ENCODE measurements at places on chromosomes 16 and 17.

GRCh38 chr17:39643271-39643670 is 6.3 kb downstream of the STARD3 start:
- DNase-seq, result no peak

GRCh38 chr16:28283798-28284577 is 8.3 kb upstream of the SBK1 start:
- DNase-seq, result no peak

DNA sequence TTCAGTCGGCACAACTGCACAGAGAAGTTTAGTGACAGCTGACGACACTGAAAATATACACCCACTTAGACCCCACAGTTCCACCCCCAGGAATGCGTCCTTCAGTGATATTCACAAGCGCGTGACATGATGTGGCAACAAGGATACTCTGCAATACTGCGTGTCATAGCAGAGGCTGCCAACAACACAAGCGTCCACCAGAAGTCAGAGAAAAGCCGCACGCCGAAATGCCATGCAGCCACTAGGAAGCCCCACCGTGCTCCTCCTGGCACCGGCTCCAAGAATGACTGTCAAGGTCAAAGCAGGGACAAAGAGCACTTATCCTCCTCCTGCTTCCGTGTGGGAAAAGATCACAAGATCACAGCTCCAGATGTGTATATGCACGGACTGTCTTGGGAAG is 3.5 kb downstream of the ATP2A3 start:
- DNase-seq, result no peak

- DNase-seq, result no peak
Measured at GRCh38 chr16:71409011-71409775, 32.7 kb downstream of the TLE7 start.

GRCh38 chr16:66904428-66904845 is 14.2 kb downstream of the CDH16 start:
- no peak for DNase-seq

GRCh38 chr16:66250686-66251431 is 115.6 kb upstream of the CDH5 start:
- DNase-seq, result no peak

DNA sequence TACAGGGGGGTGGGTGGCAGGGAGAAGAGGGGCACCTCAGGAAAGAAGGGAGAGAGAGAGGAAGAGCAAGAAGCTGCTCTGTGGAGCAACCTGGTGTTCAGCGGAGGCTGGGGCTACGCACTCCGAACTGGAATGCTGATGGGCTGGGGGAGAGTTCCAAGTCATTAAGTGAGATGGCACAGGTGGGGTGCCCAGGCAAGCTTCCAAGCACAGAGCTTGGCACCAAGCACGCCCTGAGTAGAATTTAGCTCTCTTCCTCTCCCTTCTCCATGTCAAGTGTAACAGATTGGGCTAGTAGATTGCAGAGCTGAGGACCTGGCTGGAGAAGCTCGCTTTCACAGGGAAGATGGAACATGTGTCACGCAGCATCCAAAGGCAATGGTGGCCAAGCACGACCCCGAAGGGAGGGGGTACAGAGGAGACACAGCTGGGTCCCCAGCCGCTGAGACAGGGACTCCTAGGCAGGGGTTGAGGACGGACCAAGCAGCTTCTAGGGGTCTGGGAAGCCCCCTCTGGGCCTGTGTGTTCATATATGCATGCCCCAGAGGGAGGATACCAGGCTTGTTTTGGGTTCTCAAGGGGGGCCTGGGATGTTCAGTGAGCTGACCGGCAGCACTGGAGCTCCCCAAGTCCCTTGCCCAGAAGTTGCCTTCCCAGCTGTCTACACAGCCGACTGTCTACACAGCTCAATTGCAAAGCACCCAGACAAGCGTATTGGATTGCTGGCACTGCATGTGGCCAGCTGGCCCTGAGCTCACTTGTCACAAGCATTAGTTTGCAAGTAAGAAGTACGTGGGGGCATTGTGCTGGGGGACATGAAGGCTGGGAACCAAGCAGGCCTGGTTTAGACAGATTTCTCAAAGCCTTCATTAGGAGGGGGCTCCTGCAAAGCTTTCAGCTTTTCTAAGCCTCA is 247.8 kb downstream of the ENGASE start:
- no peak for DNase-seq

DNA sequence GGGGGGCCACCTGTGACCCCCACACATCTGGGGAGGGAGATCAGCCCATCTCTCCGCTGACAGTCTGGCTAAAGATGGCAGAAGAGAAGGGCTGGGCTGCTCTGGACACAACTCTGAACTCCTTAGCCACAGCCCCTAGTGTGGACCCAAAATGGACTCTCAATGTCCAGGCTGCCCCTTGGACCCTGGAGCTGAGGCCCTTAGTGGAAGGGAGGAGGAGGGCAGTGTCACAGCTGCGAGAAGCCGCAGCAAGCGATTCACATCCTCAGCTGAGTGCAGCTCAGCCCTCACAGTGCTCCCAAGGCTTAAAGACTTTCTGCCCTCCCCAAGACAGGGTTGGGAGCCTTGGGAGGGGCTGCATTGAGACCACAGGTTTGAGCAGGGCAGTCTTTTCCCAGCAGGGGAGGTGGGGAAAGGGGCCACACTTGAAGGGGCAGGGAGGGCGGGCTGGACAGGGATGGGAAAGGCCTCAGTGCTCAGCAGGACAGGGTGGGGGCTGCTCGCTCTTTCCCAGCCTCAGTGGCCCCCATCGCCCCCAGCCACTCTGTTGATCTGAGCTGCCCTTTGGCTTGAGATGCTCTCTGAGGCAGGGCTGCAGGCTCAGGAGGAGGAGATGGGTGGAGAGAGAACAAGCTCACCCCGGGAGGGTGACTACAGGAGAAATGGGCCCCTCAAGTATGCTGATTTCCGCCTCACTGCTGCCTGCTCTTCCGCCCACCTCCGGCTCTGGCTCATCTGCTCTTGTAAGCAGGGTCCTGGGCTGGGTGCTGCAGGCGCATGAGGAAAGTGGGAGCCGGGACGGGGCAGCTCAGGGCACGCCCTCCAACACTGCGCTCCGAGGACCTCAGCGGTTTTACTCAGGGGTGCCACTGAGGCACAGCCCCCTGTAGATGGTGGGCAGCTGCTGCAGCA is 50.9 kb upstream of the MTSS2 start:
- DNase-seq, result no peak

DNA sequence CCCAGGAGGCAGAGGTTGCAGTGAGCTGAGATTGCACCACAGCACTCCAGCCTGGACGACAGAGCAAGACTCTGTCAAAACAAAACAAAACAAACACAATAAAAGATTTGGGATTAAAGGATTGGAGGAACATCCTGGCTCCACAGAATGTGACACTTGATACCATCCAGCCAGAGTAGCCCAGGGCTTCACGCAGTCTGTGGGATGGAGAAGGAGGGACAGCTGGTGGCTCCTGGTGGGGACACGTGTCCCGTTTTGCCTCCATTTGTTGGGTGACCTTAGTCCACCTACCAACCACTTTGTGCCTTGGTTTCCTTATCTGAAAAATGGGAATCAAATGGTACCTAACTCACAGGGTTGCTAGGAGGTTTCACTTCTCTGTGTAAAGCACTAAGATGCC is 12.4 kb upstream of the CYB561 start:
- DNase-seq, result no peak

DNA sequence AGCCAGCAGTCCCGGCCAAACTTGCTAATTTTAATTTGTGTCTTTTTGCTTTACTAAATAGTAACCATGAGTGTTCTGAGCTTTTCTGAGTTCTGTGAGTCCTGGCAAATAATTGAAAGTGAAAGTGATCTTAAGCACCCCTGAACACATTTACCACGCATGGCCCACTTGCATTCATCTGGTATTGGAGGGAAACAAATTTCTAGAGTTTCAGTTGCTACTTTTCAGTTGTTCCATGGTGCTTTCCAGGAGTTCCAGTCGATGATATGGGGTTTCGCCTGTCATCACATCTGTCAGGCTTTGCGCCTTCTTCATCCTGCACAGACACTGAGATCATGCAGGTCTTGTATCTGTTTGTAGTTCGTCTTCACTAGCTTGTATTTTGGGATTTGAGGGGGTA is 44.1 kb downstream of the CRLF3 start:
- DNase-seq, result no peak

- DNase-seq, result no peak
Measured at GRCh38 chr16:74521691-74522090, 85.2 kb downstream of the GLG1 start.

DNA sequence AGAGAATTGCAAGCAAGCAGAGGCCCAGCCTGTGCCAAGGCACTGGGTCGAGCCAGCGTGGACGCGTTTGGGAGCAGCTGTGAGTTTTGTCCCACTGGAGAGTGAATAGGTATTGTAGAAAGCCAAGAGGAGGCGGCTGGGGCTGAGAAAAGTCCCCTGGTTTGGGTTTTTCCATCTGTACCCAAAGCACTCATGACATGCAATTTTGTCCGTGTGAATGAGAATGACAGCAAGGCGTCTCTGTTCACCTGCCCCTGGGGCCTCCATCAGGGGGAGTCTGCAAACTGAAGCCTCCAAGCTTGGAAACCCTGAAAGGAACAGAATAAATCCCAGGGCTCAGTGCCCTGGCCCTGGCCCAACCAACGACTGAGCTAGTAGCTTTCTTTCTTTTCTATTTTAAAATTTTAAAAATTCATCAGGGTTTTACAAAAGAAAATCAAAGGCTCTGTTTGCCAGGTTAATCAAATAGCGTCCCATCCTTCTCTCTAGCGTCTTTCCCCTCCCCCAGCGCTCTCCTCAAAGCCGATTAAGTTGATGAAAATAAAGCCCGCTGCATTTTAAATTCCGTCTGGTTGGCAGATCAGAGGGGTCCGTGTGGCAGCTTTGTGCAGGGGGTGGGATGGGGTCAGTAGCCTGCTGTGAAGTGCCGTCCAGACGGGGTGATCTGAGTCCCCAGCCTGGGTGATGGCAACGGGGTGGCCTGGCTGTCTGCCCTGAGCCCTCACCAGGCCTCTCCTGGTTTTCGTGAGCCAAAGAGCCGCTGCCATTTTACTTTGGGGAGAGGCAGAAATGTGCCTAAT is 171.0 kb downstream of the KATNIP start:
- no peak for DNase-seq

- no peak for DNase-seq
Measured at GRCh38 chr17:9875441-9875840, 29.6 kb downstream of the RCVRN start.

GRCh38 chr17:35865412-35866340 is 3.0 kb downstream of the HEATR9 start:
- no peak for DNase-seq

GRCh38 chr17:73783945-73784603 is 139.8 kb upstream of the SDK2 start:
- no peak for DNase-seq

GRCh38 chr16:9602189-9602588 is 510.7 kb downstream of the HAPSTR1 start:
- no peak for DNase-seq

DNA sequence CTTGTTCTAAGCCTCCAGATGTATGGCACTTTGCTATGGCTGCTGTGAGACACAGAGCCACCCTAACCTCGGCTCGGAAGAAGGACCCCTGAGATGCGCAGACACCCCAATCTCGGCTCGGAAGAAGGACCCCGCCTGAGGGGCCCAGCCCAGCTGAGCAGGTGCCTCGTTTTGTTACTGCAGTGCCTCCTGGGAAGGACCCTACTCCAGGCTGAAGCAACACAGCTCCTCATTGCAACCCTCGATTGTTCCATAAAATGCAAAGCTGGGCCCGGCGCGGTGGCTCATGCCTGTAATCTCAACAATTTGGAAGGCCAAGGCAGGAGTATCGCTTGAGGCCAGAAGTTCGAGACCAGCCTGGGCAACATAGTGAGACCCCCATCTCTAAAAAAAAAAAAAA is 61.3 kb downstream of the C16orf95 start:
- DNase-seq, result no peak

GRCh38 chr17:80782536-80783427 is 208.9 kb upstream of the CHMP6 start:
- DNase-seq, result peak; percentile 13

DNA sequence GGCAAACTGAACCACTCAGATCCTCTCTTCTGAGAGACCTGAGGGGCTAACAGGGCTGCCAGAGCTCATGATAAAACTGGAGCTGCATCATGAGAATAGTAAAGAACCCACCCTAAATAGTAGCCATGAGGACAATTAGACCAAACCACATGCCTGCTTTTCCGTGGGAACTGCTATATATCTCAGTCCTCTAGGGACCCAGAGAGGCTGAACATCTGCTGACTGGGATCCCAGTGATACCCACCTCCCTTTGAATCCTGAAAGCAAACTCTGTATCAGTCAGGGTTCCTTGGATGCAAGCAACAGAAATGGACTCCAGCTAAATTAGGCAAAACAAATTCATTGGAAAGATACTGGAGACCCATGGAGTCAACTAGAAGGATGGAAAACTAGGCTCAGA is 6.5 kb downstream of the MT1X start:
- DNase-seq, result no peak

DNA sequence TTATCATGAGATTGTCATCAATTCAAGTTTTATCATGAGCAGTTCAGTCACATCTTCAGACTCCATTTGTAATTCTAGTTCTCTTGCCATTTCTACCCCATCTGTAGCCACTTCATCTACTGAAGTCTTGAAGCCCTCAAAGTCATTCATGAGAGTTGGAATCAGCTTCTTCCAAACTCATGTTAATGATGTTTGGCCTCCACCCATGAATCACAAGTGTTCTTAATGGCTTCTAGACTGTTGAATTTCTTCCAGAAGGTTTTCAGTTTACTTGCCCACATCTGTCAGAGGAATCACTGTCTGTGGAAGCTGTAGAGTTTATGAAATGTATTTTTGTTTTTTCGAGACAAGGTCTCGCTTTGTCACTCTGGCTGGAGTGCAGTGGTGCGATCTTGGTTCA is 16.0 kb downstream of the NSRP1 start:
- DNase-seq, result no peak

DNA sequence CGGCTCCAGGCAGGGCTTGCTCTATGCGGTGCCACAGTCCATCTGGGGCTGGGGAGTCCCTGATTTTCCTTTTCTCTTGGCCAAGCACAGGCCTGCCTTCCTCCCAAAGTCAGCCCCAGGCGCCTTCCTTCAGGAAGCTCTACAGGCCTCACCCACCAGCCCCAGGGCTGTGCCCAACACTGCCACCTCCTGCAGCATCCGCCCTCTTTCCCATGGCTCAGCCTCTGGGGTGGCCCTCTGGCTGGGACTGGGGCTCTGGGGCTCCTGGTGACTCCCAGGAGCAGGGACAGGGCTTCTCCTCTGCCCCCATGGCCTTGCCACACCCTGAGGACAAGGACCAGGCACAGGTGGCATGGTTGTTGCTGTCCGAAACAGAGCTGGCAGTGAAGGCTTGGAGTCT is 817 bp downstream of the ITGB4 start:
- no peak for DNase-seq

- DNase-seq, result no peak
Measured at GRCh38 chr17:47806026-47806912, 15.3 kb downstream of the OSBPL7 start.

DNA sequence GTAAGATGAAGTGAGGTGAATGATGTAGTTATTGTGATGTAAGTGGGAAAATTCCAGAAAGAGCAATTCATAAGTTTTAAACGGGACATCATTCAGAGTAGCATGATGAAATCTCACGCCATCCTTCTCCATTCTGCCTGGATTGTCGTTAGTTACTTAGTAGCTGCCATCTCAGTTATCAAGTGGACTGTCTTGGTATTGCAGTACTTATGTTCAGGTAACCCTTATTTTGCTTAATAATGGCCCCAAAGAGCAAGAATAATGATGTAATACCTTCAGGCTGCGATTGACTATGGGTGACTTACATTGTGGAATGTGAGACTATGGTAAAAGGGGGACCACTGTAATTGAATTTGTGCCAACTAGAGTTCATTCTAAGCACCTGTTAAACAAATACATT is 234.1 kb upstream of the TOM1L1 start:
- DNase-seq, result no peak

- DNase-seq, result no peak
Measured at GRCh38 chr17:64077379-64077778, 52.6 kb downstream of the ERN1 start.

- no peak for DNase-seq
Measured at GRCh38 chr16:89037261-89038152, 56.1 kb upstream of the ACSF3 start.
